Pancreas (tissue), 10 donors: ENCODE measurements at places on chromosomes 11 and 22.

GRCh38 chr11:27677108-27677507 lies 23.1 kb downstream of the BDNF start:
- no peak for DNase-seq

DNA sequence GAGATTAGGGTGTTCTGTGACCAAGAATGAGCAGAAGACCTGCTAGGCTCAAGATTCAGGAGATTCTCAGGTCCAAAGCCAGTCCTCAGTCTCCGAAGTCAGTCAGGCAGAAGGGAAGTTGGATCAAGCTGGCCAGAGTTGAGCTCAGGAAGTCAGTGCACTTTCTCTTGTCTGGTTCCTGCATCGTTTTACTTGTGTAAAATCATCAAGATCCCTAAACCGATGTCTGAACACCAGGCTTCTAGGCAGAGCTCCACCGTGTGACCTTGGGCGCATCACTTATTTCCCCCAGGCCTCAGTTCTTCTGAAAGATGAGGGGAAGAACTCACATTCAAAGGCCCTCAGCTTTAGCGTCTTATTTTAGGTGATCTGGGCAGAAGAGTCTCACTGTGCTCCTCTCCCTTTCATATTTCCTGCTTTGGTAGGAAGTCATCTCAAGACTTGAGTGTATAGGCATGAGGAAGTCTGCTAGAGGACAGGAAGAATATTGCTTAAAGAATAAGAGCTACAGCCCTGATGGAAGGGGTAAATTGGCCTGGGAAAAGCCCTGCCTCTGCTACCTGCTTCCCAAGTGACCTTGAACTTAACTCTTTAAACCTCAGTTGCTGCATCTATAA lies 20.2 kb downstream of the NF2 start:
- DNase-seq: no peak

- DNase-seq: no peak
These were observed 212.7 kb upstream of the CADM1 start for GRCh38 chr11:115716601-115717529.

DNA sequence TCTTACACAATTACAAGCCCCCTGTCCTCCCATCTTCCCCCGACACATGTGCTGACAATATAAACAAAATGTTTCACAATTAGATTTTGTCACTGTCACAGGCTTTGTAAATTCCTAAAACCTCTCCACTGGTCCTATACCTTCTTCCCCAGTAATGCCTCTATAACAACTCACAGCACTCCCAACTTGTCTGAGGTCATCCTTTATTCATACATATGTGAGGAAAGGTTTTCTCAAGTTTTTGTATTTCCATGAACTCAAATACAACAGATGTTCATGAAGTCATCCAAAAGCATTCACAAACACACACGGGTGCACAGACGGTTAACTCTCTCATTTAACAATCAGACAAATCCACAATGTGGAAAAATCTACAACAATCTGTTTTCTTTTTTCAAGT lies 1.9 kb downstream of the OR52H1 start:
- DNase-seq: no peak

DNA sequence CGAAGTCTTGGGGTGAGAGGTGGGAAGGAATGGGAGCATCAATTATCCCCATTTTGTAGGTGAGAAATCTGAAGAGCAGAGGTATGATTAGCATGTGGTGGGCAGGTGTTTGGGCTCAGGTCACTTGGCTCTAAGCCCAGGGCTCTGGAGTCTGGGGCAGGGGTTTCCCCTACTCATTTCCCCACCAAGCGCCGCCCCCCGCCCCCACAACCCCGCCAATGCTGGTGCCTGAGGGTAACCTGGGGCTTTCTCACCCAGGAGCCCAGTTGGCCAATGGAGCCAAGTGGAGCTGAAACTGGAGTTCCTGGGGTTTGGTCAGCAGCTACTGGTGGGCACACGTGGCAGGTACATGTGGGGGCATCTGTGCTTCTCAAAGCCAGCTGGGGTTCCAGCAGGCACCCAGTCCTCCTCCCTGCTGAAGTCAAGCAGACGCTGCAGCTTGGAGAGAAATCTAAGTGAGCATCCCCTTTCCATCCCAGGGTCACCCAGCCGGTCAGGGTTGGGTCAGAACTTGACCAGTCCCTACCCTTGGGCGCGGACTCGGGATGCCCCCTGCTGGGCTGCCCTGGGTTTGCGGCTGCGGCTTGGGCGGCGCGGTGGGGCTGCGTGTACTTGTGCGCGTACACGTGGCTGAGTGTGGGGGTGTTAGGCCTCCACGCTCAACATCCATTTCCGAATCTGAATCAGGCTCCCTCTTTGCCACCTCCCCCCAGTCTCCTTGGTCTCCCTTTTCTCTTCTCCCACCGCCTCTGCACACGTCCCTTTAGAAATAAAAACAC lies 1.7 kb upstream of the CHRM1 start:
- no peak for DNase-seq

GRCh38 chr11:125224391-125225021 lies 60.0 kb downstream of the PKNOX2 start:
- no peak for DNase-seq
